Activated naive CD4-positive, alpha-beta T cell treated with anti-CD3 and anti-CD28 coated beads, Interleukin-2, amount 50 U/mL, for 72 hours (primary cell): ENCODE measurements at places on chromosomes 1 and 21.

DNA sequence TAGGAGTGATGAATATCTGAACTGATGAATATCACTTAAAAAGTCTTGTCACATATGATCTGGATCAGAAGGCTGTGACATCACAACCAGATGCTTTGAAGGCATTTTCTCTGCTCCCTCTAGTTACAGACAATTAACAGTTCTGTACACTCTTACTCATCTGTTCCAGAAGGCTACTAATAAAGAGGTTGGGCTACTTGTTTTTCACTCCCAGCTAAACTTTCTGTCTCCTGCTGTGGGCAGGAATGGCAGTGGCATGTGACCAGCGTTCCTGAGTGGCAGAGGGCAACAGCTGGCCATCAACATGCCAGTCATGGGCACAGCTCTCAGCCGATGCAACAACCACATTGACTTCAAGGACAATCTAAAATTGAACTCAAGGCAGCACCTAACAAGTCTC lies 66.7 kb downstream of the SLC45A1 start:
- DNase-seq: no peak

DNA sequence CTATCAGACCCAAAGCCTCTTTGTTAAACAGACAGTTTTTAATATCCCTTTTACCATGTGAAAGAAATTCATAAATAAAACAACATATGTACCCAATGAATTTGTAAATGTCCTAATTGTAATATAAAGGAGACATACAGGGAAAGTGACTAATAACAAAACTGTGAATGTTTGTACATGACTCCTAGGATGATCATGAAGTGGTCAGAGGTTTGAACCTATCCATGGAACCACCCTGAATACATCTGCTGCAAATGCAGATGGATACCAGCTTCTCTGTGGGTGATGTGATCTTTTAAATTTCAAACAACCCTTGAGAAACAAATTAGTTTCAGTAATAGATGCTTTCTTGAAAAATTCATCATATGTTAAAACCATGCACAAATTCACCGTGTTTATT lies 16.7 kb upstream of the ACBD3 start:
- no peak for DNase-seq

DNA sequence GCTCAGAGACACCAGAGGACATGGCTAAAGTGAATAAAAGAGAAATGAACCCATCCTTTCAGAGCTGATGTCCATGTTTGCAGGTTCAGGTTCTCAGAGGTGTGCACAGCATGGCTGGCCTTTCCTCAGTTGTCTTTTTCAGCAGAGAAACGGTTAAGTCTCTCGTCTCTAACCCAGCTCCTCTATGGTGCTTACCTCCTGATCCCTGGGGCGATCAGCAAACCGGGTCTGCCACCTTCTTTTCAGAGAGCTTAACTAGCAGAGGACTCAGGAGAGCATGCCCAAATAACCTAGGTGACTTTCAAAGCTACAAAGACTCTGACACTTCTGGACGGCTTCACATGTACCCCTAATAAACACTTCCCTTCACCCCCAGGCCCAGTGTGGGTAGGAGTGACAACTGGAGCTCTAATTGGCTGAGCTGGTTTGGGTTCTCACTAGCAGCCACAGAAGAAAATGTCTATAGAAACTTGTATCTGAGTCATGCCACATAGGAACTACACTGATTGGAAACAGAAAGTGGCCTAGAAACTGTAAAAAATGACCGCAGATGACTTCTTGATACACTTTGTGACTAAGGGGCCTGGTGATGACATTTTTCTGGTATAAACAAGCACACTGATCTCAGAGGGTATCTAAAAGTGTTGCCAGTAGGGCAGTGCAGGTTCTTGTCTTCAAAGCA lies at the start of gene AIM2:
Gene AIM2, minus strand, starts transcription at position 329 of the 682 bp plus-strand sequence. CDS start 3,267 bp downstream, outside the sequence.
- peak; percentile 58 for DNase-seq

DNA sequence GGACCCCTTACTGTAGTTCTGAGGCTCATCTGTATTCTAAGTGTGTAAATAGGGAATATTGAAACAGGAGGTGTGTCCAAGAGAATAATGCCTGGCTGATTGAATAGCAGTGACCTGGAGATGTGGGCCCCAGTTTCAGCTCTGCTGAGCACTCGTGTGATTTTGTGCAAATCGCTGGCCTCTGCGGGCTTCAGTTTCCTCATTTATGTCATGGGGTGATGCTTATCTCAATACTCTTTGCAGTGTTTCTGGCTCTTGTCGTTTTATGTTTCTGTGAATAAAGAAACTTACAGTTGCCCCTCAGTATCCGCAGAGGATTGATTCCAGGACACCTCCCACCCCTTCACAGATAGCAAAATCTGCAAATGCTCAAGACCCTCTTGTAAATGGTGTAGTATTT lies 5.0 kb downstream of the COG2 start:
- DNase-seq: no peak

- DNase-seq: no peak
Measured at GRCh38 chr1:3779265-3779911, 6.8 kb downstream of the SMIM1 start.

GRCh38 chr1:62012095-62012494 lies 182.6 kb upstream of the L1TD1 start:
- no peak for DNase-seq

GRCh38 chr21:42009831-42010506 lies at the start of gene ZBTB21:
TSS of gene ZBTB21 (minus strand) at chr21:42010360. CDS start at chr21:41994095, 16,265 bp downstream.
- peak; percentile 99 for DNase-seq

DNA sequence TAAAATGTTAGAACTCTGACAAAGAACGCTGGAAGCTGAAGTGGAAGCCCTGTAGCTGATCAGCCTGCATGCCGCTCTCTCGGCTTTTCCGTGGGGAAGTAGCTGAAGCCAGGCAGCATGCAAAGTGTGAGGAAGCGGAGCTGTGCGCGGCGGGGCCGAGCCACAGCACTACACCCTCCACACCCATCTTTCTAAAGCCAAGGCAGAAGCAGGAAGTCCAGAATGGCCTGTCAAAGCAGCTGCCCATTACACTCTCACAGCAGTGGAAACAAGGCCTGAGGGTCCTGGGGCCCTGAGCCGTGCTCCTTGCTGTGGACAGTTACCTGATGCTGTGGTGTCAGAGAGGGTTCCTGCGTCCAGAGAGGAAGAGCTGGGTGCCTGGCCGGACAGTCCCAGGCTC lies 69.6 kb downstream of the UBR4 start:
- no peak for DNase-seq

DNA sequence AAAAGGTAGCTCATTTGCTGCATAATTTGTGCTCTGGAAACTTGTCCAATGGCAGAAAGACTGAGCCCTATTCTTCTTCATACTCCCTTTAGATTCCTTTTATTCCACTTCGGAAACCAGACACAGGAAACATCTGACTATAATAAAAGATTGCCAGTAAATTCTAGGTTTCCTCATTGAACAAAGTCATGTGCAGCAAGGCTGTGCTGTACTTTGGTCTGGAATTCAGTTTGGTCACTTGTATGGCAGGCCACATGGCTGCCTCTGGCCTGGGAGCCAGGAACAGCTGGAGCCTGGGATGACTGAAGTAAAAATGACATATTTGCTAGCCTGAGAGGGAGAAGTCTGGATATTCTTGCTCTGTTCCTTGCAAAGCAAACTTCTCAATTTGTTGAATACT lies 79.6 kb downstream of the ST3GAL3 start:
- no peak for DNase-seq

- no peak for DNase-seq
Measured at GRCh38 chr1:177864538-177865305, 105.1 kb downstream of the SEC16B start.

GRCh38 chr1:7471836-7472235 lies 299.3 kb upstream of the VAMP3 start:
- DNase-seq: no peak

DNA sequence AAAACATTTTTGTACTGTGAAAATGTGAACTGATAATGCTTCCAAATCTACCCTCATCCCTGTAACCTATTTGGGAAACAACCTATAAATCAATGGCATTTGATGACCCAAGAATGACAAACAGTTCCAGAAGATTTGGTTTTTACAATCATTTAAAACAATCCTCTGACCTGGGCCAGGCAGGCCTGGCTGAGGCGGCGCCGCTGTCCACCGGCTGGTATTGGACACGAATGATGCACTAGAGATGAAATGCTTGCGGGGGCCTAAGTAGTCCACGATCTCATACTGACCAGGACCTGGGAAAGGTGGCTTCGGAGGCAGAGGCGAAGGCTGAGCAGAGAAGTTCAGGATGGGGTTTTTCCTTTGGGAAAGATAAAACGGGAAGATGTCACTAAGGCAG lies 41.5 kb downstream of the GRHL3 start:
- DNase-seq: no peak

GRCh38 chr21:32888971-32889370 lies 117.4 kb upstream of the PAXBP1 start:
- DNase-seq: no peak

DNA sequence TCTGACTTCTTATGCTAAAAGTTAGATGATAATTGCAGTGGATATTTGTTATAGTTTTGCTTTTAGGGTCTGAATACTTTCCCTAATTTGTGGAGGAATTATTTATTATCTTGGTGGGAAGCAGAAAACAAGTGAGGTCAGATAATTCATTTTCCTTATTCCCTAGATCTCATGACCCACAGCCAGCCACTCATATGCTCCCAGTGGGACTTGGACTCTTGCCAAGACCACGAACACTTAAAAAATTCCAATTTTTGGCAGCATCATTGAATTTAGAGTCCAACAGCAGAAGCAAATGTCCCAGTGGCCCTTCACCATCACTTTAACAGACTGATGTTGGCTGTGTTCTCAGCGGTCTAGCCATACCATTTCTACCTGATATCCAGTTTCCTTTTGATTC lies 204.2 kb downstream of the HMCN1 start:
- DNase-seq: no peak

DNA sequence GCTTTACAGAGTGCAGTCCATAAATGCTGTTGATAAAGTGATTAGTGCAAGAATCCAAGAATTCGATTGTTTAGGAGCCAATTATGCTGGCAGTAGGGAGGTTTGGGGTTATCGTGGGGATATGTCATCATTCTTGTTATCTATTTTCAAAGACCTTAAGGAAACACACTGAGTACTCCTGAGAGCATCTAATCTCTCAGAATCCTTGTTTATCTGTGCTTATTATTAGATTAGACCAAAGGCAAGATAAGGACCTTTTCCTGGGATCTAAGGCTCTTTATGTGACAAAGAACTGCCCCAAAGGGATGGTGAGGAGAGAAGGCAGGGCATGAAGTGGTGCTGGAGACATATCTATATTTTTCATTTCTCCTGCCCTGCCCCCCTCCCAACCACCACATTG lies 139.1 kb downstream of the TSEN15 start:
- no peak for DNase-seq

DNA sequence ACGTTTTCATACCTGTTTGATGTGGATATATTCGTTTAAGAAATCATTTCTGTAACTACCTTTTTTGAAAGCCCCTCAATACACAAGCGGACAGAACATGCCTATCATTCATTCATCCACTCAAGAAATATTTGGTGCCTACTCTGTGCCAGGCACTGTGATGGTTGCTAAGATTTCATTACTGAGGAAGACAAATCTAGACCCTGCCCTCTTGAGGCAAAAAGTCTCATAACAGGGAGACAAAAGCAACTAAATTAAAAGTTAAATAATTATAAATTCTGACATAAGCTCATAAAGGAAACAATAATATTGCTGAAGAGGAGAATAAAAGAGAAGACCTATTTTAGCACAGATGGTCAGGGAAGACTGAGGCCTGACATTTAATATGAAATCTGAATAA lies 203.5 kb upstream of the ZNHIT6 start:
- DNase-seq: no peak

- no peak for DNase-seq
Measured at GRCh38 chr1:208541225-208541855, 297.2 kb upstream of the PLXNA2 start.

DNA sequence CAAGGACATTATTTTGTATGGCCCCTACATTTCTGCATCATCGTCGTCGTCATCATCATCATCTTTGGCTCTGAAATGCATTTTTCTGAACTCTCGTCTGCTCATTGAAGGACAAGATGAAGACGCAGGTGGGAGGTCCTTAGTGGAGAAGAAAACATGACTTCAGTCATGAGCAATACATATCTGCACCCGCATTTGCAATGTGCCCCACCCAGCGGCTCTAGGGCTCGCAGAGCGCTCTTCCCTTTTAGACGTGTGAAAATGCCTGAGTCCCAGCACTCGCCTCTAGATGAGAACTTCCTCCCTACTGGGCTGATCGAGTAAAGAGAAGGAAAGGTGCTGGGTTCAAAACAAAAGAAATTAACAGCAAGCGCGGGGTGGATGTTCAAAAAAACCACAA lies 10.1 kb downstream of the C1orf174 start:
- no peak for DNase-seq

GRCh38 chr1:220750131-220750515 lies 2.0 kb downstream of the MTARC2 start:
- DNase-seq: no peak

GRCh38 chr21:33761441-33762036 lies 119.2 kb downstream of the ITSN1 start:
- DNase-seq: no peak

GRCh38 chr1:89545264-89546038 lies 20.8 kb downstream of the LRRC8B start:
- DNase-seq: peak; percentile 62

- DNase-seq: no peak
Measured at GRCh38 chr1:39178541-39179431, 25.7 kb upstream of the MACF1 start.

DNA sequence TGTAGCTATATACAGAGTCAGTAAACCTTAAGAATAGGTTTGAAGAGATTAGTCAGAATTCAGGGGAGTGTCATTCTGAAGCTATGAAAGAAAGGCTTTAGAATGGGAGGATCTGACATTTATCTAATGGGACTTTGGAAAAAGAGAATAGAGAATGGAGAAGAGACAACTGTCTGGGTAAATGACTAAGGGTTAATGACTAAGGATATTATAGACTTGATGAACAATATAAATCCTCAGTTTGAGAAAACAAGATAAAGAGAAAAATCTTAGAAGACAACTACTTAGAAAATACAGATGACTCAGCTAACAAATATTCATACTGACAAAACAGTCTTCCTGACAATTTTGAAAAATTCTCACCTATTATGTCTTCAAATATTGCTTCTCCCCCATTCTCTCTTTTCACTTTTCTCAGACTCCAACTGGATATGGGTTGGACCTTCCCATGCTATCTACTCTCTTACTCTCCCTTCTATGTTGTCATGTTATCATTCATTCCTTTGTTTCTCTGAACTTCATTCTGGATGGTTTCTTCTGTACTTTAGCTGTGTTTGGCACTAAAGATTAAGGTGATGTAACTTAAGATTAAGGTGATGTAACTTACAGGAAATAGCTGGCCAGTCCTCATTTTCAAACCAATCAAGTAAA lies 20.4 kb downstream of the SLC16A1 start:
- no peak for DNase-seq

GRCh38 chr1:66332548-66332901 lies 201.4 kb upstream of the SGIP1 start:
- no peak for DNase-seq
